Glutamatergic neuron (in vitro differentiated cells): ENCODE measurements at places on chromosomes 16 and 17.

- DNase-seq = no peak
Measured at GRCh38 chr16:66245072-66245471, 121.4 kb upstream of the CDH5 start.

- DNase-seq = no peak
Measured at GRCh38 chr17:32283745-32284201, 18.1 kb downstream of the RHBDL3 start.

GRCh38 chr16:56673921-56674320 is 4.3 kb downstream of the MT1H start:
- peak; percentile 58 for DNase-seq

GRCh38 chr17:4706121-4706520 is 2.2 kb upstream of the PELP1 start:
- no peak for DNase-seq

GRCh38 chr16:82016263-82016662 is 5.0 kb upstream of the SDR42E1 start:
- no peak for DNase-seq

DNA sequence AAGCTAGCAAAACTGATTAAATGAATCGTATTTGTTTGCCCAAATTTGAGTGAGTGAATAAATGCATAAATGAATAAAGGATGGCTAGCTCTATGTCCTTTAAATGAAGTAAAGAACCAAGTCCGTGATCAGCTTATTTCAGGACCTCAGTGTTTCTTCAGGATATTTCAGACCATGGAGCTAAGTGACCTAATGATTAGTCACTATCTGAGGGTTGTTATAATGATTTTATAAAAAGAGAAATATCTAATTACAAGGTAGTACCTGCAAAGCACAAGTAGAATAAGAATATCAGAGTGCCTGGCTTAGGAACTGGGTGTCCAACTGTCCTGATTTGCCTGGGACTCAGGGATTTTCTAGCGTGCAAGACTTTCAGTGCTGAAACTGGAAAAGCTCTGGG is 12.5 kb downstream of the KCNJ2 start:
- DNase-seq = no peak

GRCh38 chr17:27553019-27553511 is 77.9 kb upstream of the LGALS9 start:
- DNase-seq = no peak

DNA sequence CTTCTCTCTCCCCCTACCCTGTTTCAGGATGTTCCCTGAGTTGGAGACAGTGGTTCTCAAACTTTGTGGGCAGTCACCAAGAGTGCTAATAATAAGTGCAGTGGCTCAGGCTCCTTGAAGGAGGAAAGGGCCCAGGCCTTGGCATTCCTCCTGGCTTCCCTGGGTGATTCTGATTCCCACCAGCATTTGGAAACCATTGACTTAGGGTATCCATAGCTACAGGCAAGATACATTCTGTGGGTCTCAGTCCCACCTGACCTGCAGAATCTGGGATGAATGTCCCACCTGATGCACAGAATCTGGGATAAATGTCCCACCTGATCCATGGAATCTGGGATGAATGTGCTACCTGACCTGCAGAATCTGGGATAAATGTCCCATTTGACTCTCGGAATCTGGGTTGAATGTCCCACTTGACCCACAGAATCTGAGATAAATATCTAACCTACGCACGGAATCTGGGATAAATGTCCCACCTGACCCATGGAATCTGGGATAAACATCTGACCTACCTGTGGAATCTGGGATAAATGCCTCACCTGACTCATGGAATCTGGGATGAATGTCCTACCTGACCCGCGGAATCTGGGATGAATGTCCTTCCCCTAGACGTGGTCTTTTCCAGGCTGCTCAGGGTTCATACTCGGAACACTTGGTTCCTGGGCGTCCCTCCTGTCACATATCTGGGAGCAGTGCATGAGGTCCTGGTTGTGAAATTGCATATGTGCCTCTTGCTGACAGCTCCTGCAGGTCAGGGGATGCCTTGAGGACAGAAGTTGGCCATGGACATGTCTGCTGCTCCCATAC is 136.7 kb upstream of the HS3ST2 start:
- no peak for DNase-seq

DNA sequence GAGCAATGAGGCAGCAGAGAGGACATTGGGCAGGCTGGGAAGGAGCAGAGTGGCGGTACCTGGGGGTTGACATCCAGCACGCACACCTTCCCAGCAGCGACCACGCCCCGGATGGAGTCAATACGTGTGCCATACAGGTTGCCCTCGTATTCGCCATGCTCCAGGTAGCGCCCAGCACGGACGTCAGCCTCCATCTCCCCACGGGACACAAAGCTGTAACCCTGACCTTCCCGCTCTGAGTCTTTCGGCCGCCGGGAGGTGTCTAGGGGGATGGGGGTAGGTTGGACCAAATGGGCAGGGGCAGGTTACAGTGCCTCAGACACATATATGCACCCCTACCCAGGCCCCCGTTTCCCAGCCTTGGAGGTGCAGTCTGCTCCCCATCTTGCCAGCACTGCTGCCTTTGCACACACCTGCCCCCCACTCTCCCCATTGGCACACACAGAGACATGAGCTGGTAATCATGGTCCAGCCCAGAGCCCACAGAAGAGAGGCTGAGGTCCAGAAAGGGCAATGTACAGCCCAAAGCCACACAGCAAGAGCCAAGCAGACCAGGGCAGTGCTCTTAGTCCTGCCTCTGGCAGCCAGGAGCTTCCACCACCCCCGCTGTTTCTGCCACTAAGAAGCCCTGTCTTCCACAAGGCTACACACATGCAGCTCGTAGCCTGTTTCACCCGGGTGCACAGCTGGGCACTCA is 27.5 kb downstream of the MPP2 start:
- DNase-seq = no peak
